Kidney epithelial cell (primary cell): ENCODE measurements at places on chromosomes 1 and 21. TPM values are rescaled to one million over a fixed set of nuclear protein-coding genes. Genes with fewer than 3 reads are reported as not detected.

Gene ICOSLG
- 1.6 and 2.9 TPM in 2 replicates for total RNA-seq

Gene NTMT2
- not detected in 2 replicates for total RNA-seq

Gene OR2L8
- total RNA-seq = not detected in 2 replicates

Gene LENEP
- total RNA-seq = 1.6 TPM in 1 of 2 replicates, not detected in the other

Gene CCDC28B
- total RNA-seq = 7.0 and 8.8 TPM in 2 replicates

Gene GCSAML
- total RNA-seq = 0.04 TPM in 1 of 2 replicates, not detected in the other

Gene PRAMEF10
- total RNA-seq = not detected in 2 replicates

Gene KIAA0040
- 9.7 and 15.7 TPM in 2 replicates for total RNA-seq

Gene NEXN
- 4.6 and 6.6 TPM in 2 replicates for total RNA-seq

Gene HSPB7
- total RNA-seq = 0.07 TPM in 1 of 2 replicates, not detected in the other

Gene UTS2
- not detected in 2 replicates for total RNA-seq

Gene CTXND2
- not detected in 2 replicates for total RNA-seq

Gene C1orf210
- total RNA-seq = 4.8 and 6.6 TPM in 2 replicates

Gene COL11A1
- 0.38 and 0.48 TPM in 2 replicates for total RNA-seq
